ENCODE measurements at places on chromosomes 3 and 15. TPM values are rescaled to one million over a fixed set of nuclear protein-coding genes. Genes with fewer than 3 reads are reported as not detected.
A peak's percentile ranks its signal among the peaks of the same experiment; 100 is the strongest.

HCLS1 gene
- 0.90 TPM for total RNA-seq

GLCE gene
- 16.8 TPM for total RNA-seq

SAXO2 gene
- total RNA-seq, result 1.2 TPM

WDR93 gene
- not detected for total RNA-seq

PDE8A gene
- total RNA-seq, result 15.2 TPM

PPIP5K1 gene
- total RNA-seq, result 17.8 TPM

ZBBX gene
- not detected for total RNA-seq

C3orf52 gene
- total RNA-seq, result 11.5 TPM

- peaks cover 53% of the 10 kb centered on the region for H3K36me3 ChIP-seq
- H3K27me3 ChIP-seq, result peaks cover 6% of the 10 kb centered on the region
- no peak overlapping the region for H3K27ac ChIP-seq
- no peak for DNase-seq
- H3K4me3 ChIP-seq, result no peak overlapping the region
These were observed 152.1 kb downstream of the TBL1XR1 start for GRCh38 chr3:177045222-177045621.

DNA sequence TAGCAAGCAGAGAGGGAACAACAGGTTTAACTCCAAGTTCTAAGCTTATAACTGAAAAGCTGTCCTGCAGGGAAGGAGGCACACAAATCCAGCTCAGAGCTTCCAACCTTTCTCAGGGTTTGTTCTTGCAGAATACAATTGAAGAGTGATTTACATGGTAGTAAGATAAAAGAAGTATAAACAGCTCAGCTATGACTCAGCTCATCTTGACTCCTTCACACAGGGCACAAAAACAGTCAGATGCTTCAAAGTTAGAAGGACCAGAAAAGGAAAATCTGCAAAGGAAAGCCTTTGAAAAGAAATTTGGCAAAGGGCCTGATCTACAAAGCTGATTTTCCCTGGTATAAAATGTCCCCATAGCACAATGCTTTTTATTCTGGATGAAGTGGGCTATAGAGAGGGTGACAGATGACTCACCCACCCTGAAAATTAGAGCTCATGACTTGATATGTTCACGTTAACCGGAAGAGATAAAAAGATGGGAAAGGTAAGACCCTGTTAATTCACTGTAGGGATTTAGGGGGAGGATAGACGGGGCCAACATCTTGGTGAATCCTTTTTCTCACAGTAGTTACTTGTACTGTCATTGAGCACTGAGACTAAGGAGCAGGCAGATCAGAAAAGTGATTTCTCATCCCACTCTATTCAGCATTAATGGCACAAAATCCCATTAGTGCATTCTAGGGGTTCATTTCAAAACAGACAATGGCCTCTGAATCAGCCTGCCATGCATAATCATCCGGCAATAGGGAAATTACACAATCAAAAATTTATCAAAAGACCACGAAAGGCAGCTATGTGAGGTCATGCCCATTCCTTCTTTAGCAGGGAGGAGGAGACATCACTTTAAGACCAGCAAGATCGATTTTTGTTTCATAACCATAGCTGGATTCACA lies 143.5 kb downstream of the GAP43 start:
- no peaks in the 10 kb centered on the region for H3K36me3 ChIP-seq
- no peak for DNase-seq
- H3K4me1 ChIP-seq, result peaks cover 11% of the 10 kb centered on the region
- no peak overlapping the region for H3K27ac ChIP-seq
- peaks cover 5% of the 10 kb centered on the region for H3K27me3 ChIP-seq

DNA sequence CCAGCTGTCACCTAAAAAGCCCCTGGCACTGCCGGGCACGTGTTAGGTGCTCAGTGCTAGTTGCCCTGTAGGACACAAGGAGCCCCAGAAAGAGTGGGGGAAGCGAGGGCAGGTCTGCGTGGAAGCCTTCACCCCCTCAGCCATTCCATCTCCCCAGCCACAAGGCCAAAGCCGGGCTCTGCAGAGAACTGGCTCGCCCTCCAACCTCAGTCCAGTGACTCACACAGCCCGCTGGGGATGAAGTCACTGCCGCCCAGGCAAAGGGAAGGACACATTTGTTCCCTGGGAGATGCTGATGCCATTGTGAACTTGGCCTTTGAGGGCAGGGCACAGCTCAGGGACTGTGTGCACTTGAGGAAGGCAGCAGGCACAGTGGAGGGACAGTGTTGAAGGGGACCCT lies 48.1 kb downstream of the IQSEC1 start:
- peak; percentile 74 for DNase-seq
- no peaks in the 10 kb centered on the region for H3K36me3 ChIP-seq
- H3K4me1 ChIP-seq, result peaks cover 44% of the 10 kb centered on the region
- H3K27me3 ChIP-seq, result peaks cover 16% of the 10 kb centered on the region
- H3K4me3 ChIP-seq, result no peak overlapping the region

DNA sequence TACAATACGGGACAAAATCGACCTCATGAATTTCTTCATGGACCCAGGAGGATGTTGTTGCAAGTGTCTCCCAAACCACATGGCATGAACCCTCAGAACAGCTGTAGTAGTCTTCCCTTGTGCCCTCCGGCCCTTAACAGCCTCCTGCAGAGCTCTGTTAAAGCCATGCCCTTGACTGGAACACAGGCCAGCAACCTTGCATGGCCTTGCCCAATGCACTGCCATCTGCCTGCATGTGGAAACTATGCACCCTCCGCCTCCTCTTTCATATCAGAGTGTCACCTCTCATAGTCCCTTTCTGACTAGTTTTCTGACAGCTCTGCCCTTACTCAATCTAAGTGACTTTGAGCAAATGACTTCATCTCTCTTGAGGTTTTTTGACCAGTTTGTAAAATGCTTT lies 39.4 kb upstream of the TRIM71 start:
- H3K4me3 ChIP-seq, result no peak overlapping the region
- peaks cover 6% of the 10 kb centered on the region for H3K36me3 ChIP-seq
- H3K27ac ChIP-seq, result no peak overlapping the region

- H3K4me3 ChIP-seq, result no peak overlapping the region
- H3K4me1 ChIP-seq, result no peaks in the 10 kb centered on the region
- peaks cover 26% of the 10 kb centered on the region for H3K27me3 ChIP-seq
- H3K36me3 ChIP-seq, result 0 out of 2 replicates have a peak, but pooled peaks cover 2% of the 10 kb centered on the region
- DNase-seq, result no peak
- H3K27ac ChIP-seq, result no peak overlapping the region
These were observed 195.6 kb downstream of the FAM43A start for GRCh38 chr3:194880940-194881925.

DNA sequence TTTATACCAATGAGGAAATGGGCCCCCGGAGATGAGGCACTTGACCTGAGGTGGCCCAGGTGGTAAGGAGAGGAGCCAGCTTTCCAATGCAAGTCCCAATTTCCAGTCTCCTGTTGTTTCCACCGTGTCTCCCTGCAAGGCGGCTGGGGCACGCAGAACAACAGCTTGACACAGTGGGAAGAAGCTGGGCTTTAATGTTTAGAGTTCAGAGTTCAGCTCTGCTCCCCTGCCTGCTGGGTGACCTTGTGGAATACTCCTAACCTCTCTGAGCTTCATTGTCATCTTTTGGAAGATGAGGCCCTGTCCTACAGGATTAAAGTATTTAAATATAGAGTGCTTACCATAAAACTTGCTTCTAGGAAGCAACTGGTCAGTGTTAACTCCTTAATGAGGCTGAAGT lies 80.3 kb downstream of the SMAD3 start:
- H3K27ac ChIP-seq, result peak overlapping the region; percentile 94
- peaks cover 16% of the 10 kb centered on the region for H3K27me3 ChIP-seq
- DNase-seq, result no peak
- no peak overlapping the region for H3K4me3 ChIP-seq

DNA sequence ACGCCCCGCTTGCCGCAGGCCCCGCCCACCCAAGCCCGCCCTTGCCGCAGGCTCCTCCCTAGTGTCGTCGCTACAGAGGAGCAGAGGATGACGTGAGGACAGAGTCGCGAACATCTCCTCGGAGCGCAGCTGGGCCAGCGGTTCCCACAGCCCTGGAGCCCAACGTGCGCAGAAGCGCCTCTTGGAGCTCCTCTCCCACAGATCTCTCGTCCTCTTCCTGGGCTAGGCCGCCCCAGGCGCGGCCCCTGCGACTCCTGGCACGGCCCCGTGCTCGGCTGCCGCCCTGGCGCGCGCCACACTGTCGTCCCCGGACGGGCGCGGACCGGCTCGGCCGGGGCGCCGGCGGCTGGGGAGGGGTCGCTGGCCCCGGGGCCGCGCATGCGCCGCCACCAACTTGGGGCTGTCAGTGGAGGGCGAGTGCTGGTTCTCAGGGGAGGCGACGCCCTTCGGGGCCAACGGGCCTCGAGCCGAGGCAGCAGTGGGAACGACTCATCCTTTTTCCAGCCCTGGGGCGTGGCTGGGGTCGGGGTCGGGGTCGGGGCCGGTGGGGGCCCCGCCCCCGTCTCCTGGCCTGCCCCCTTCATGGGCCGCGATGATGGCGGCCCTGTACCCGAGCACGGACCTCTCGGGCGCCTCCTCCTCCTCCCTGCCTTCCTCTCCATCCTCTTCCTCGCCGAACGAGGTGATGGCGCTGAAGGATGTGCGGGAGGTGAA lies at the start of gene TRPC1:
Gene TRPC1, plus strand, starts transcription at position 67 of the 714 bp plus-strand sequence. Its CDS starts 526 bp downstream, at position 593.
- H3K27ac ChIP-seq, result peak within 1 kb of the TSS; percentile 92
- peaks cover under 1% of the 10 kb centered on the region for H3K27me3 ChIP-seq
- peaks cover 21% of the 10 kb centered on the region for H3K4me1 ChIP-seq
- peak; percentile 78 for DNase-seq
- no peaks in the 10 kb centered on the region for H3K36me3 ChIP-seq

GRCh38 chr3:158233791-158234190 lies 123.9 kb downstream of the RSRC1 start:
- peaks cover 16% of the 10 kb centered on the region for H3K36me3 ChIP-seq
- no peaks in the 10 kb centered on the region for H3K4me1 ChIP-seq
- H3K4me3 ChIP-seq, result no peak overlapping the region
- H3K27me3 ChIP-seq, result no peaks in the 10 kb centered on the region
- H3K27ac ChIP-seq, result no peak overlapping the region

DNA sequence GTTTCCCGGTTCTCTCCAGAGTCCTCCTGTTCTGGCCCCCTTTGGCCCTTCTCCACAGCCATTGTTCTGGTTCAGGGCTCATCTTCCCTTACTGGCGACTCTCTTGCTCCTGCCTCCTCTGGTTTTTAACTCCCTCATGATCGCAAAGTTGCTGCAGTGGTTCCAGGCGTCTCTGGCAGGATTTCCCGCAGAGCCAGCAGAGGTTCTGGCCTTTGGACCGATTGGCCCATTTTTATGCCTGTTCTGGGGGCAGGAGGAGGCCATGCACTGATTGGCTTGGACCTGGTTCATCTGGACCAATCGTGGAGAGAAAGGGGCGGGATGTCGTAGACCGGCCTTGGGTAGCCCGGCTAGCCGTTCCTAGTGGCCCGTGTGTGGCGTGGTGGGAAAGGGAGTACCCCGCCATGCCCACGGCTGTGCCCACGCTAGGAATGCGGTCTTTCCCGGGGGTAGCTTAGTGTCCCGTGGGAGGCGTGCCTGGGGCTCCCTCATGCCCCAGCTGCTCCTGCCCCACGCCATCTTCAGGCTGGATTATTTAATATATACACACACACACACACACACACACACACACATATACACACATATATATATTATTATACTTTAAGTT lies 113.4 kb downstream of the FBLN2 start:
- H3K4me3 ChIP-seq, result no peak overlapping the region
- no peak overlapping the region for H3K27ac ChIP-seq
- H3K4me1 ChIP-seq, result peaks cover 5% of the 10 kb centered on the region
- 0 out of 2 replicates have a peak, but pooled peaks cover 4% of the 10 kb centered on the region for H3K36me3 ChIP-seq
- peaks cover 40% of the 10 kb centered on the region for H3K27me3 ChIP-seq

GRCh38 chr3:78844307-78844706 lies 923.5 kb downstream of the ROBO1 start:
- H3K27me3 ChIP-seq, result no peaks in the 10 kb centered on the region
- no peaks in the 10 kb centered on the region for H3K36me3 ChIP-seq
- no peak overlapping the region for H3K27ac ChIP-seq
- H3K4me3 ChIP-seq, result no peak overlapping the region
- H3K4me1 ChIP-seq, result peaks cover 38% of the 10 kb centered on the region

DNA sequence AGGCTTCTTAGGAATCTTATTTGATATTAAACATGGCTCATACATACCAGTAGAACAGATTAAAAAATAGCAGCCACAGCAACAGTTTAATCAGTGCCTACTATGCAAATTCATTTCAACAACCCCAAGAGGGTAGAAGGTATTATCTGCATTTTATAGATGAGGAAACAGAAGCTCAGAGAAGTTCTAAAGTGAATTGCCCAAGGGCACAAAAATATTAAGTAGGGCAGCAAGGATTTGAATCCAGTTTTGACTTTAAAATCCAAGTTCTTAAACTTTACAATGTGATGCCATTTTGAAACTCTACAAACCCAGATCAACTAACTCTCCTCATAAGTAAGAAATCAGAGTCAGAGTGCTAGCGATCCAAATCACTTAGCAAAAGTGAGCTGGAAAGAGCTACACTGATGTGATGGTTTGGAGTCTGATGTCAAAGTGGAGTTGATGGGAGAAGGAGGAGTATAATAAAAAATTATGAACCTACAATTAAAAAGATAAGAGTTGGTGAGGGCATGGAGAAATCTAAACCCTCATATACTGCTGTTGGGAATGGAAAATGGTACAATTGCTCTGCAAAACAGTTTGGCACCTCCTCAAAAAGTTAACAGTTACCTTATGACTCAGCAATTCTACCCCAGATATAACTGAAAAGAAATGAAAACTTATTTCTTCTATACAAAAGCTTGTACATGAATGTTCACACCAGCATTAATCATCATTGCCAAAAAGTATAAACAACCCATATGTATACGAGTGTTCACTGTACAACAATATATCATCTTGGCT lies 51.0 kb upstream of the PLXND1 start:
- peak overlapping the region; percentile 59 for H3K27ac ChIP-seq
- H3K27me3 ChIP-seq, result no peaks in the 10 kb centered on the region
- peaks cover 60% of the 10 kb centered on the region for H3K4me1 ChIP-seq
- 0 out of 2 replicates have a peak, but pooled peaks cover 5% of the 10 kb centered on the region for H3K36me3 ChIP-seq

DNA sequence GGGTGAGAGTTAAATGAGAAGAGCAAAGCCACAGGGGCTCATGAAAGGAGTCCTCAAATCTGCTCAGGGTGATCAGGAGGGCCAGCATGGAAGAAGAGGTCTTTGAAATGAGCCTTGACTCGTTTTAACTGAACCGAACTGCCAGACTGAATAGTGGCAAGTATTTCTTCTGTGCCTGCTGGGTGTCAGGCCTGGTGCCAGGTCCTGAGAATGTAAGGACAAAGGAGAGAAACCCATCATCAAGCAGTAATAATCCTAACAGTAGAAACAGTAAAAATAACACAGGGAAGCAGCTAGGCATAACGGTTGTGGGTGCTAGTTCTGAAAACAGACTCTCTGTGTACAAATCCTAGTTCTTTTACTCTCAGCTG lies 40.4 kb upstream of the SMAD3 start:
- H3K27me3 ChIP-seq, result no peaks in the 10 kb centered on the region
- peak overlapping the region; percentile 76 for H3K4me3 ChIP-seq
- H3K4me1 ChIP-seq, result peaks cover 70% of the 10 kb centered on the region
- peak overlapping the region; percentile 91 for H3K27ac ChIP-seq
- DNase-seq, result no peak

GRCh38 chr15:45958924-45959323 lies 324.1 kb downstream of the SQOR start:
- no peak overlapping the region for H3K4me3 ChIP-seq
- H3K27me3 ChIP-seq, result peaks cover 3% of the 10 kb centered on the region
- no peak for DNase-seq
- H3K36me3 ChIP-seq, result 0 out of 2 replicates have a peak, but pooled peaks cover 4% of the 10 kb centered on the region

GRCh38 chr3:12253516-12254343 lies 35.1 kb upstream of the PPARG start:
- DNase-seq, result no peak
- peaks cover 13% of the 10 kb centered on the region for H3K27me3 ChIP-seq
- peaks cover 5% of the 10 kb centered on the region for H3K36me3 ChIP-seq
- H3K27ac ChIP-seq, result no peak overlapping the region
- H3K4me3 ChIP-seq, result no peak overlapping the region
- no peaks in the 10 kb centered on the region for H3K4me1 ChIP-seq

- no peak for DNase-seq
- H3K27ac ChIP-seq, result peak overlapping the region; percentile 88
- peaks cover 59% of the 10 kb centered on the region for H3K4me1 ChIP-seq
- no peaks in the 10 kb centered on the region for H3K36me3 ChIP-seq
- H3K27me3 ChIP-seq, result no peaks in the 10 kb centered on the region
These were observed 41.4 kb downstream of the EOMES start for GRCh38 chr3:27680517-27681246.

Data from HFFc6 (cell line).